Astrocyte of the hippocampus (primary cell): ENCODE measurements at places on chromosomes 1 and 21.

DNA sequence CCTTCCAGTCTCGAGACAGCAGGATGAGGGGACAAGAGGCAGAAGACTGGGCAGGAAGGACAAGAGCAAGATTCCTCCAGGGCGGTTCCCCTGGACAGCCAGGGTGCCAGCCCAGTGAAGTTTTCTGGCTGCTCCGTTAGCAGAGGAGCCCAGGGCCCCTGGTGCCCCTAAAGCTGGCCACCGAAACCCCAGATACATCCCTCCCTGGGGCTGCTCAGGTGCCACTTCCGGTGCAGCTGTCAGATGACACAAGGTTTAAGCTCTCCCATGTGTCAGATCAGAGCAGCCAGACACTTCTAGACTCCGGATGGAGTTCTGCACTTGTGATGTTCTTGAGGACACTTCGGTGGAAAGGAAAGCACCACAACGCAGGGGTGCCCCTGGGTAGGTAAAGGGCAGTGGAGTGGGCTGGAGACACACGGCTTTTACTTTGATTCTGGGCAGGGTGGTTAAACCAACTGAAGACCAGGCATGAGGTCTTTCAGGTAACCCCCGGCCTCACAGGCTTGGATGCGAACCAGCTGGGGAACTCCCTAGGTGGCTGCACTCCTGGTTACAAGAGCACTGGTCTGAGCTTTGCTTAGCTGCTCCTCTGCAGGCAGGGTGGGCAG, 85.7 kb downstream of the ITPKB start:
- DNase-seq, result no peak

- no peak for DNase-seq
These were observed 18.3 kb upstream of the HSPA13 start for GRCh38 chr21:14401217-14401616.

- no peak for DNase-seq
These were observed 235.3 kb downstream of the TOMM20 start for GRCh38 chr1:234893359-234893724.

GRCh38 chr21:35512346-35512745, 463.2 kb upstream of the RUNX1 start:
- no peak for DNase-seq

- no peak for DNase-seq
These were observed 175.6 kb upstream of the C1orf174 start for GRCh38 chr1:4075436-4076225.
